ENCODE measurements at places on chromosomes 7 and 10.

DNA sequence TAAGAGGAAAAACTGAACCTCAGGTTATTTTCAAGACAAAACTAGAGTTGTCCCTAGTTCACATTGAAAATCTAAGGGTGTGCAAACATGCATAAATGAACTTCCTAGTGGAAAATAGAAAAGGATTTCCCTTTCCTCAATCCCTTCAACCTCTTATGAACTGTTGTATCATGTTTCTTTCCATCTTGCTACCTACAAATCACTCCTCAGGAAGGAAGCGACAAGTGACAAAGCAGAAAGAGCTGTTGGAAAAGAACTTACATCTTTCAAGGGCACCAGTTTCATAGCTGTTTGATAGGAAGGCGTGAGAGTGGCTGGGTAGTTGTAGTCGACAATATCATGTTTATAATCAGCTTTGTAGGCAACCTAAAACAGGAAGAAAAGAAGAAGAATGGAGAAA lies 23.9 kb downstream of the NRAP start:
- no peak for DNase-seq

DNA sequence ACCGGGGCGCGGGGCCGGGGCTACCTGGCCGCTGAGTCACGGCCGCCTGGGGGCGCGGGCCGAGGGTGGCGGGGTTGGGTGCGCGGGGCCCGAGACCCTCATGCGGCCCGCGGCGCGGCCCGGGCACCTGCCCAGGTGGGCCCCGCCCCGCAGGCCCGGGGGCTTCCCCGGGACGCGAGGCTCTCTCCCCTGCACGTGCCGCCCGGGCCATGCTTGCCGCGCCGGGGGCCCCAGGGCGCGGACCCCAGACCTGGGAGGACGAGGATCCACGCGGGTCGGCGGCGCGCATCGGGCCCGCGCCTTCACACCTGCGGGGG lies 402 bp downstream of the MAFK start:
- DNase-seq = no peak

DNA sequence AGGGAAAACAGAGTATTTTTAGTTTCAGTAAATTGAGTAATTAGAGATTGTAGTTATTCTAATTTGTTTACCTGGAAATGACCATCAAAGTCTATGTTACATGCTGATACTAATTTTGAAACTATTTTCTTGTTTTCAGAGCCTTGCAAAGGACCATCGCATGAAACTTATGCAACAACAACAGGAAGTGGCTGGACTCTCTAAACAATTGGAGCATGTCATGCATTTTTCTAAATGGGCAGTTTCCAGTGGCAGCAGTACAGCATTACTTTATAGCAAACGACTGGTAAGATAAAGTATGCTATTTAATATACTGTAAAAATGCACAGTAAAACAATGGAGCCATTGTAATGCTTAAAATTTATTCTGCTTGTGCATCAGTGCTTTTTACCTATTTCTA lies 78.5 kb downstream of the TRIM24 start:
- DNase-seq = no peak

GRCh38 chr7:36986948-36987724 lies 262.8 kb upstream of the AOAH start:
- DNase-seq = peak; percentile 81

- peak; percentile 61 for DNase-seq
Measured at GRCh38 chr10:70596110-70596798, 6.3 kb downstream of the PRF1 start.

- no peak for DNase-seq
Measured at GRCh38 chr10:72303424-72304128, 29.9 kb downstream of the DDIT4 start.

DNA sequence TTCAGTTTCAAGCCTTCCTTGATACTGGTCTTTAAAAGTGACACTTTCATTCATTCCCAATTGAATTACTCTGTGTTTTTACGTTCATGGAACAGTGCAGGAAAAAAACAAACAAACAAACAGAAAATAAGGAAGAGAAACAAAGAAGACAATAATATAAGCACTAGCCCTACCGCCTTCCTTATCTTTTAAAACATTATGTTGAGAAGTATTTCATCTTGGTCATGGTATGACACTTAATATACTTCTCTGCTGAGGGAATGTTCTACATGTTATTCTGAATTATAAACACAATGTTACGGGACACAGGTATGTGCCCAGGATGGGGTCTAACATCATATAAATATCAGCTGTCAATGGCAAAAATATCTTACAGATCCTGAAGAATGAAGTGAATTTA lies 176.7 kb downstream of the SFMBT2 start:
- DNase-seq = no peak

DNA sequence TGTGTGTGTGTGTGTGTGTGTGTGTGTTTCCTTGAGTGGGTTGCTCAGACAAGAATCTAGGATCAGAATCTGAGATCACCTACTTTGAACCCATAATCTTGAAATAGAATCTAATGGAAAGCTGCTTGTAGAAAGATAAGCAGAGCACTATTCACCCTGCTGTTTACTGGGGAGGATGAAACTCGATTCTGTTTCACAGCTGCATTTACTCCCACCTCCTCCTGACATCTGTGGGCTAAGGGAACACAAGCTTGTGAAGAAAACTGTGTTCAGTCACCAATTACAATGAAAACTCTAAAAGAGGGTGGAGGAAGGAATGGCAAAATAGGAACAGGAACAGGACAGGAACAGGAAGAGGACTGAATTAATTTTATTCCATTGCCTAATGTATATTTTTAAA lies 269.5 kb downstream of the TSPAN12 start:
- peak; percentile 7 for DNase-seq

GRCh38 chr10:29851241-29851640 lies 208.1 kb downstream of the JCAD start:
- DNase-seq = no peak

GRCh38 chr7:98868450-98868849 lies 1.4 kb downstream of the TMEM130 start:
- DNase-seq = no peak

DNA sequence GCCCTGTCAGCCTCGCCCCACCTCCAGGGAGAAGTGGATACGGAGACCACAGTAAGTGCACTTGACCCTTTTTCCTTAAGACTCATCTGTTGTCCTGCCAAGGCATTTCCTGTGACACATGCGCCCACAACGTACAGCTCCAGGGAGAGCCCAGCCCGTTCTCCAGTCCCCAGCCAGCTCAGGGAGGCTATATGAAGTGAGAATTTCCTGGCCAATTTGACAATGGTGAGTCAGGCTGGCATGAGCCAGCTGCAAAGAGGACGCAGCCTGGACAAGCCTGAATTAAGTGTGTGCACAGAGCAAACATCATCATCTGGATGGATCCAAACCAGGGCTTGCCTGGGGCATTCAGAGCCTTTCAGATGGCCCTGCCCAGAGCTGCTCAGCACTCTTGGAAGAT lies 244.8 kb downstream of the KCNMA1 start:
- no peak for DNase-seq

GRCh38 chr10:129655007-129655678 lies 188.1 kb downstream of the MGMT start:
- no peak for DNase-seq

DNA sequence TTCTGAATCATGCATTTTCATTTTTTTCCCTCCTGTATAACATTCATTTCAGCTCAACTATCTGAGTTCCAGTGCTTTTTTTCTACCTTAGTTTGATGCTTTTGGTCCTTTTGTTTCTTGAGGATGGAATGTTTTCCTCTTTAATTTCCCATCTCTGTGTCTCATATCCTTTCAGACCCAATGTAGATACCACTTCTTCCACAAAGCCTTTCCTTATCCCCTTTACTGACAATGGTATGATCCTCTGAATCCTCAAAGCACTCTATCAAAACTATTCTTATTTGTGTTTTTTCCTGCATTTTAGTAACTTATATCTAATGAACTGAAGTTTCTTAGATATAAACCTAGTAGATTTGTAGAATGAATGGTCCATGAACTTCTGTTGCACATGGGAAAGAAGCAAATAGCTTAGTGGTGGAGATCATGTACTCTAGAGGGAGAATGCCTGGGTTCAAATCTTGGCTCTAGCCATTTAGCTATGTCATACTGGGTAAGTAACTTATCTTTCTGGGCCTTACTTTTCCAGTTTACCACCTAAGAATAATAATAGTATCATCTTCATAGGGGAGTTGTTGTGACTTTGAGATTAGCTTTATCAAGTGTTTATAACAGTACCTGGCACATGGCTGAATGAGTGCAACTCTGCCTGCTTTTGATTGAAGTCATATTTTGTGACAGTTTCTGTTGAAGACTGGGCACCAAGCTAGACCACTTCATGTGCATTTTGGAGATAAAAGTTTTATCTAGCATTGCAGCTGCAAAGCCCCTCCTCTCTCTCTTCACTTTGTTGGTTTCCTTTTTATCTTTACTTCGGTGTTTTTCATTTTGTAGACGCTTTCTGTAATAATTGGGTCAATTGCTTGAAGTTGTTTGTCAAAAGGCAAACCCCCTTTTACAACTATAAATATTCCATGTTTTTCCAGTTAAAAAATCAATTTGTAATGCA lies 18.5 kb downstream of the STAM start:
- DNase-seq = no peak
